Natural killer cell (primary cell): ENCODE measurements at places on chromosomes 5 and 9. TPM values are rescaled to one million over a fixed set of nuclear protein-coding genes. Genes with fewer than 3 reads are reported as not detected.

GPR150 gene
- 0.63 TPM for total RNA-seq

SYK gene
- total RNA-seq: 78.0 TPM

LCN2 gene
- not detected for total RNA-seq

PCDHGA5 gene
- total RNA-seq: 0.12 TPM

DNA sequence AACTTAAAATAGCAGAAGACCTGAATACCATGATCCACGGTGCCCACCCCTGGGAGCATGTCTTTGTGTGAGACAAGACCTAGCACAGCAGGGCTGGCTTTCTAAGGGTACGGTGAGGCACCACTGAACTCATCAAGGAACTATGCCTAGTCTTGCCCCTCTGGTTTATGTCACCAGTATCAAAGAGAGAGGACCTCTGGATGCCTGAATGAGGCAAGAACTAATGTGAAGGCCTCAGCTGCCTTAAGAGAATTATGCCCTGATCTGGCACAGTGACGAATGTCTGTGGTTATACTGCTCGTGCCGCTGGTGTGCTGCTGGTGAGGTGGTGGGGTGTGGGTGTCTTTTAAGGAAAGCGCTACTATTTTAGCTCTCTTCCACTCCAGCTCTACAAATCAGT, 23.0 kb downstream of the NREP start:
- no peak overlapping the region for H3K27ac ChIP-seq
- no peak overlapping the region for H3K4me3 ChIP-seq
- no peaks in the 10 kb centered on the region for H3K36me3 ChIP-seq
- no peaks in the 10 kb centered on the region for H3K4me1 ChIP-seq

DNA sequence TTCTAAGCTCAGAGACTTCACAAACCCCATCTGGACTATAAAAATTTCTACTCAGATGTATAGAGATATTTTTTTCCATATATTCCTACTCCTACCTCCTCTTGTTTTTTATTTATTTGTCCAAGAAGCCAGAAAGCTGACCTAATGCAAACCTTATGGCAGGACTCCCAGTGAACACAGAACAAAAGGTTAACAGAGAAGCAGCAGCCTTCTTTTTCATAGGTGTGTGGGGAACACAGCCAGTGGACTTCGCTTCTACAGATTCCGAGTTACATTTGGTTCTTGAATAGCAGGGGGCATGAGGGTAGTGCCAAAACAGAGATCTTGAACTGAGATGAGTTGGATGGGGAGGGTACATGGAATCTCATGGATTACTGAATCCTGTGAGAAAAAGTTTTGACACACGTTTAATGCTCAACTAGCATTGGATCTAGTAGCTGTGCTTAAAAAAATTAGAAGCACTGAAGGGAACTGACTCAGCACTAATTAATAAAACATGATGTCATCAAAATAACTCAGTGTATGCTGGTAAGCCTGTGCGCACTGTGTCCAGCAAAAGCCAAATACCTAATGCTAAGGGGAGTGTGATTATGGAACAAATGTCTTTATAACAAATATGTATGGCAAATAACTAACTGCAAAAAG, 240.1 kb downstream of the GABRB2 start:
- no peaks in the 10 kb centered on the region for H3K4me1 ChIP-seq
- no peak overlapping the region for H3K27ac ChIP-seq
- no peaks in the 10 kb centered on the region for H3K36me3 ChIP-seq
- H3K27me3 ChIP-seq: no peaks in the 10 kb centered on the region
- no peak overlapping the region for H3K4me3 ChIP-seq
- no peak for DNase-seq

DNA sequence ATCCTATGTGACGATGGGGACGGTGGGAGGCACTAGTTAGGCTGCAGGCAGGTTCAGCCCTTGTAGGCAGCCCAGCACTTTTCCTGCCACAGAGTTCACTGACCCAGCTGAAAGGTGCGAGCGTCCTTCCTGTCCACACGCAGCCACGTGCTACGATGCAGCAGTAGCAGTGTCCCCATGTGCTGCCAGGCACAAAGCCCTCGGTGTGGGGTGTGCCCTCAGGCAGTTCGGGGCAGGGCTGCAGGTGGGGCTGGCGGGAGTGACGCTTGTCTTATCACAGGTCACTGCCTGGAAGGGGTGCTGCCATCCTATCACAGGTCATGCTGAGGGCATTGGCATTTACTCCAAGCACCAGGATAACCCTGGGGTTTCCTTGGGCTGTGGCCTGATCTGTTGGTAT, 46.8 kb upstream of the CLPTM1L start:
- no peaks in the 10 kb centered on the region for H3K27me3 ChIP-seq
- DNase-seq: no peak
- peaks cover 7% of the 10 kb centered on the region for H3K4me1 ChIP-seq
- no peak overlapping the region for H3K4me3 ChIP-seq
- H3K27ac ChIP-seq: no peak overlapping the region

DNA sequence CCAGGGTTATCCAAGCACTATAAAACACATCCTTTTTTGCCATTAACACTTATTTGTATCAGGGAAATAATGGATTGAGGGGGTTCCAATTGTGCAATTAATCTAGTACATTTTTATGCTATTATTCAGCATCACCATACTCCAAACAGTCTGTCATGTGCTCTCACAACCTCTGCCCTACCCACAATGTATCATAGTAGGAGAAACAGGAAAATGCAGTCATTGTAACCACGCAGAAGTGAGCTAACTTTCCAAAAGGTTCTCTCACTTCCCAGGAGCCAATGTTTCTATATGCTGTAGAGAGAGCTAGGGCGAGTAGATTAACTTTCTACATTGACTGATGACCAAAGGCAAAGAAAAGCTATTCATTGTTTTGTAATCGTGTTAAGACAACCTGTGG, 29.8 kb downstream of the DAB2 start:
- no peaks in the 10 kb centered on the region for H3K27me3 ChIP-seq
- peaks cover 2% of the 10 kb centered on the region for H3K36me3 ChIP-seq
- peaks cover 9% of the 10 kb centered on the region for H3K4me1 ChIP-seq
- H3K4me3 ChIP-seq: no peak overlapping the region
